ENCODE measurements at places on chromosomes 3 and 15. TPM values are rescaled to one million over a fixed set of nuclear protein-coding genes. Genes with fewer than 3 reads are reported as not detected.

GRCh38 chr15:85828874-85829273 lies 34.1 kb upstream of the KLHL25 start:
- DNase-seq: no peak

GRCh38 chr15:70867911-70868467 lies 14.0 kb upstream of the LARP6 start:
- no peak for DNase-seq

- no peak for DNase-seq
These were observed 89.4 kb downstream of the PLOD2 start for GRCh38 chr3:146071632-146072031.

DNA sequence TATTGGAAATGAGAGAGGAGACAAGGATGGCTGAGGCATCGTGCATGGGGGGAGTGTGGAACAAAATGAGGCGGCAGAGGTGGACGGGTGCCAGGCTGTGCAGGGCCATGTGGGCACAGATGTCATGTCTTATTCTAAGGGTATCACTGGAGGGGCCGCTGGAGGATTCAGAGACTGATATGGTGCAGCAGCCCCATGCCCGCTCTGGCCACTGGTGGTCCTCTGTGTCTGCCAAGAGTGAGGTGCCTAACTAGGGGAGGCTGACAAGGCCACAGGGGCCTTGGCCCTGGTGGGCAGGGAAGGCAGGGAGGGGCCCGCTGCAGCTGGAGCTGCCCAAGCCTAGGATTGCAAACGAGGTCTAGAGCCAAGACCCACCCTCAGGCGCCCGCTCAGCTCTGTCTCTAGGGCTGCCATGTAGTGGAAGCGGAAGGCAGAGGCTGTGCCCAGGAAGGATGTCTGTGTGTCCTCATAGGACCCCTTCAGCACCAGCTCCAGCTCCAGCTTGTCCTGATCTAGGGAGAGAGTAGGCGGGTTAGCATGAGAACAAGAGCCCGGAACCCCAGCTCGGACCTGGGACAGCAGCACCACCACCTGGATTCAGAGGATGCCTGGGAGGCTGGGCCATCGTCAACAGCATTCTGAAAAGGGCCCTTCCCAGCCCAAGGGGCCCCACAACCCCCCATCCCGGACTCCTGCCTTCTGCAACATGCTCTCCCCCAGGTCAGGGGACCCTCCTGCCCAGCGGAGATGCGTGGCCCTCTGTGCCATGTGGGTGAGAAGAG lies 11.3 kb downstream of the PLA2G4D start:
- DNase-seq: no peak

DNA sequence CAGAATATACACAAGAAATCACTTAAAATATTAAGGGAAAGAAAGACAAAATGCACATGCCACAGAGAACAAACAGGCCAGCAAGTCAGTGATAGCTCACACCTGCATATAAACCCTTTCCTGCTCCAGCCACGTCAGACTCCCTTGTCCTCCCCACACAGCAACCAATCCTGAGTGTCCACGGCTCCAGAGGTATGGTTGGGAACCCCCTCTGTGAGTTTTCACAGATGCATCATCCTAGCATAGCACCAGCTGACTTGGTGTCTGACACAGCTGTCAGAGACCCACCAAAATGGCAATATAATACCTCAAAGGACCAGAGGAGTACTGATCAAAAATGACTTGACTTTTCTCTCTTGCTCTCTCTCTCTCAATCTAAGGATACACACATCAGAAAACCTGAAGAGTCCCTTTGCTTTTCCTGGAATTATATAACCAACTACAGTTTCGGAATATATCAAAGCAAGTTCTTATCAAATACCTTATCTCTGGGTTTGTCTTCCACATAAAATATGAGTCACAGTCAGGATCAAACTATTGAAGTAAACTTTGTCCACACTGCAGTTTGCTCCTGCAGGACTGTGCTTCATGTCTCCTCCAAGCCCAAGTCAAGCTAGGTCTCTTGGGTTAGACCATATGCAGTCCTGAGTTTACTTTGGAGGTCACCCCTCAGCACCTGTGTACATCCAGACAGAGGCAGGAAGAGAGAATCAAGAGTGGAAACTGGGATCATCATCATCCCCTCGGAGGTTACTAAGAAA lies 187.1 kb upstream of the THBS1 start:
- DNase-seq: no peak

DNA sequence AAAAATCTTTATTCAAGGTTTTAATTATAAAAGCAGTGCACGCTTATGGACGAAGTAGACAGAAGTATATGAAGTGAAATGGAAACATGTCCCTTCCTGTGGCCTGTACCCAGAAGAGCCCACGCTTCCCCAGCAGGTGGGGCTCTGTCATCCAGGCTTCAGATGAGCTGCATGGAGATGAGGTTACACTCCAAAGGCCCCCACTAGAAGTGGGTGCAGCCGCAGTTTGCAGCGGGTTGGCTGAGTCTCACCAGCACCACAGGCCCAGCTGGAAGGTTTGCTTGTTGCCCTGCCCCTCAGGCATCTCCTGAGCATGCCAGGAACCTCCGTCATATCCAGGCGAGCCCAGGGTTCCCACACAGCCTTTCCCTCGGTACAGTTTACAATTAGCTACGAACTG lies 33.1 kb downstream of the PRR20G start:
- DNase-seq: peak; percentile 33

DNA sequence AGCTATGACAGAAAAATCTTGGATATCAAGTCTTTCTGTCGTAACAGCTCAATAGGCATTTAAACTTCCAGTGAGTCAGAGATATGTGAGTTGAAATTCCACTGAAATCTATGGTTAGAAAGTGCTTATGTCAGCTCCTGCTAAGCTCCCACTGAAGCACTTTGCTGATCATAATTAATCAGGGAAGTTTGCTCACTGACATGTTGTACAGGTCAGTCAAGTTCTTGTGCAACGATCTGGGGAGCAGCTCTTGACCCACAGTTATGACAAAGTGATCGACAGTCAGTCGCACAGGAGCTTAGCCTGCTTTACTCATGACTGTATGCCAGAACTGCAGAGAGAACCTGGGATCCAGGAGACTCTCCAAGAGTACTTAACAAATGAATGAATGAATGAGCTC lies 453.5 kb downstream of the SOX2 start:
- no peak for DNase-seq

GRCh38 chr15:67195305-67195704 lies 59.2 kb downstream of the AAGAB start:
- no peak for DNase-seq

DNA sequence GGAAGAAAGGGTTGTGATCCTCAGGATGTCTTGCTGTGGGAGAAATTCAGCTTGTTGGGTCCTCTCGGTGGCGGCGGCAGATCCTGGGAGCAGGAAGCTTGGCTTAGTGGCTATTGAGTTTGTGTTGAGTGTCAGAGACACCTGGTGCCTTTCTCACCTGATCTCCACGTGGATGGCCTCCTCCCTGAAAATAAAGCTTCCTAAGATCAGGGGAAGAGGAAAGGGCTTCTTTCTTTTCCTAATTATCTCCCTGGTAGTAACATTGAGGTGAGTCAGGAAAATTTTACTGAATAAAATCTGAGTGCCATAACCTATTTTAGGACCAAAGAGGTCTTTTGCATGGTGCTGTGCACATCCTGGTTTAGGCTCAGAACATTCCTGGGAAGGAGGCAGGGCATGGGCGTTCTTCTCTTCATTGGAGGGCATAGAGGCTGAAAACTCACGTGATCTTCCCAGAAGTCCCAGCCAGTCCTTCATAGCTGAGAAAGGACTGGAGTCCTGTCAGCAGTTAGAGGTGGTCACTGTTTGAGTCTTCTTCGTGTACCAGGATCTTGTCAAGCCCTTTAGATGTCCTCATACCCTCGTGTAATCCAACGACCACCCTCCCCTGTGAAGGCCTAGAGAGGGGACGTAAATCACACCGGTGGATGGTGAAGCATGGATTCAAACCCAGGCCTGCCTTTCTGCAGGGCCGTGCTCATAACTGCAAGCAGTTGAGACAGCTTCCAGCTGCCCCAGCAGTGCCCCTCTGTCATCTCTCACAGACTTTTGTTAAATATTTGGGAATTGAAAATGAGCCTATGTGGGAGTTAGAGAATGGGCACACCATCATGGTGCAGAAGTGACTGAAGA lies 1.1 kb downstream of the CMTM8 start:
- DNase-seq: no peak

- DNase-seq: no peak
These were observed 2.6 kb downstream of the SACM1L start for GRCh38 chr3:45691842-45692241.

The GOLGA6A gene
- not detected for polyA plus RNA-seq

The DCBLD2 gene
- polyA plus RNA-seq: 5.9 TPM

Data from K562 (cell line).